NCI-H748 treated with DMSO at 0.1 percent for 48 hours (cell line): ENCODE measurements at places on chromosomes 5 and 9.

DNA sequence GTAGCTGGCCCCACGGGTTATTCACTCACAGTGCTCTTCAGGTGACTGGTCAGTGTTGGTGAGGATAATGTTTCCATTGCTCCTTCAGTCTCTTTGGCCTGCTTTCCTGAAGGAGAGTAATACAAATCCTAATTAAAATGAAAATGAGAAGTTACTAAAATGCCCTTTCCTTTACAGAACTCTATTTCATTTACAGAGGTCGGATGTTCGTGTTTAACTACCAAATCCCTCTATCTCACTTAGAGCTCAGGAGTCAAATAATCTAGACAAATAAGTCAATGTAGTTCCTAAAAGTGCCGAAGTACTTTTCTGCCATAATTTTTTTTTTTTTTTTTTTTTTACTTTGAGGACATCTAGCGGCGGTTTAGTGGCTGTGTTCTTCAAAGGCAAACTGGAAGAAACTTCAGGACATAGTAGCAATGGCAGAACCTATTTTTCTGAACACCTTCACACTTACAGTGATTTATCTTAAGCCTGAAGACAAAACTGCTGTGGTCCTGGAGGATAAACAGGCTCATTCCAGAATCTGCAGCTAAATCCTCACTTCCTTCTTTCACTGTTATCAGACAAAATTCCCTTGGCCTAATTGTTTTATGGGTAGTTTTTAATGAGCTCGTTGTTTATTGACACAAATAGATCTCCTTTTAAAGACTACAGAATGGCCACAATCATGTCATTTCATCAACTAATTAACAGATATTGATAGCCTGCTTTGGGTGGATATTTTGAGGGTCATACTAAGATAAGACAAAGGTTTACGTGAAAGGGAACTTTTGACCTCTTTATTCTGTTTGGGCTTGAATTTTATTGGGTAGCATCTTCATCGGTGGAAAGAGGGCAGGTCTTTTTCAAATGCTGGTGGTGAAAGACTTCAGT is 207.6 kb upstream of the DMRTA1 start:
- DNase-seq, result peak; percentile 5

DNA sequence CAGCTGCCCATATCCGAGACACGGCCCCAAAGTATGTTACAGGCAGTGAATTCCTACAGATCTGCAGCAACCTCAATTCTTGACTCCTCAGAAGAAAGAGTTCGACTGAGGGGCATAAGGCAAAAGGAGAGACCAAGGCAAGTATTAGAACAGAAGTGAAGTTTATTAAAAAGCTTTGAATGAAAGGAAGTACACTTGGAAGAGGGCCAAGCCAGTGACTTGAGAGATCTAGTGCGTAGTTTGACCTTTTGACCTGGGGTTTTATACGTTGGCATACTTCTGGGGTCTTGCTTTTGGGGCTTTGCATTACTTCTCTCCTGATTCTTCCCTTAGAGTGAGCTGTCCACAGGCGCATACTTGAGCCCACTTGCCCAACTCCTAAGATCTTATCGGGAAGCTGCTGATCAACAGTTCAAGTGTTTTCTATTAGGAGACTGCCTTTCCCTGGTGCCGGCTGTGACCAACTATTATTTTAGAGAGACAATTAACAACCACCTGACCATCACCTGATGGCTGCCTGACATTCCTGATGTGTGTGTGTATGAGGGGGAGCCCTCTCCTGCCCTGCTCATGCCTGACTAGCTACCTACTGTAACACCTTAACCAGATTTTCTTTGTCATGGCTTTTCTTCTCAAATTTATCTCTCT is 1.5 kb upstream of the DEPDC1B start:
- no peak for DNase-seq

DNA sequence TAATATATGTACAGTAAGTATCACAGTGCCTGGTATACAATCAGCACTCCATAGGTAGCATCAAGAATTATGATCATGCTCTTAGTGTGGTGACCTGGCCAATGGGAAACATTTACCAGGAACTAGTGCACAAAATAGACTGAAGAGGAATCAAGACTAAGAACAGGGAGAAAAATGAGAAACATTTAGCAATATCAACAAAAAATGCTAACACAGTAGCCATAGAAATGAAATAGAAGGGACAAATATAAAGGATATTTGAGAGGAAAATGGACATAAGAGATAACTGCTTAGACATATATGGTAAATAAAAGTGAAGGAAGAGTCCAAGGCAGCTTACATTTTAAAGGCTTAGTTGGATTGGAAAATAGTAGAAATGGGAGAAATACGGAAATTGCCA is 16.5 kb upstream of the SPATA9 start:
- DNase-seq, result no peak

DNA sequence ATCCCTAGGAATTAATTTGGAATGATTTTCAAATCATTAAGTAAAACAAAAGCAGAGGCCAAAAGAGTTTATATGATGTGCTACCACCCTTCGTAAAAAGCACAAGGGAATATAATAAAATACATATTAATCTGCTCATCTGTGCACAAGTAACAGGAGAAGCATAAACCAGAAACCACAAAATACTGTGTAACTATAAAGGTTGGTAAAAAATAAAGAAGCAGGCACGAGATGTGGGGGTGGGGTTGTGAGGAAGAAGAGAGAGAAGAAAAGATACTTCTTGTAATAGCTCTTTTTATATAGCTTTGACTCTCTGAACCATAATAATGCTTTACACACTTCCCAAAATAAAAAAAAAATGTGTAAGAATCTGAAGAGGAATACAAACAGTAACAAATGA is 214.9 kb upstream of the EFNA5 start:
- DNase-seq, result no peak

DNA sequence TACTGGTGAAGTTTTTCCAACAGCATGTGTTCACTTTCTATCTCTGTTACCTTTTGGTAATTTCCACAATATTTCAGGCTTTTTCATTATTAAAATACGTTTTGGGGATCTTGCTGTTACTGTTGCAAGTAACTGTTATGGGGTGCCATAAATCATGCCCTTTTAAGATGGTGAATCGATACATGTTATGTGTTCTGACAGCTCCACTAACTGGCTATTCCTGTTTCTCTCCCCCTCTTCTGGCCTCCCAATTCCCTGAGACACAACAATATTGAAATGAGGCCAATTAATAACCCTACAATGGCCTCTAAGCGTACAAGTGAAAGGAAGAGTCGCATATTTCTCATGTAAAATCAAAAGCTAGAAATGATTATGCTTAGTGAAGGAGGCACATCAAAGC is 13.1 kb upstream of the MSH3 start:
- no peak for DNase-seq

GRCh38 chr5:31470608-31471007 is 61.3 kb downstream of the DROSHA start:
- DNase-seq, result no peak

- no peak for DNase-seq
Measured at GRCh38 chr9:2492161-2492560, 129.4 kb upstream of the VLDLR start.

GRCh38 chr5:80101993-80102392 is 66.8 kb downstream of the THBS4 start:
- DNase-seq, result no peak

- no peak for DNase-seq
Measured at GRCh38 chr5:76634661-76635060, 11.5 kb upstream of the F2RL2 start.

DNA sequence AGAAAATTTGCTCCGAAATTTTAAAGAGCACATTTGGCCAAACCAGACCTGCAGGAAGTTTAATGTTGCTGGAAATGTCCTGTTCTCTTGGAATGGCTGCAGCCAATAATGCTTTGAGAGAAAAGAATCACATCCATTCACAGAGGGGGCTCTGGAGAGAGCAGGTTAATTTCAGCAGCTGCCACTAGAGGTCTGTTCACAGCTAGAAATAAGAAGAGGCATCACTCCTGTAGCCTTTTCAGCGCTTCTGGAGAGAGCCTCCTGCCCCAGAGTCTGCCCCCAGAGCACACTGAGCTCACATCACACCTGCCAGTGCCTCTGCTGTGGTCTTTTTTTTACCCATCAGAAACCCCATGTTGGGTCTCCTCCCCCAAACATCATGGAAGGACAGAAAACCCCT is 124.8 kb upstream of the RAD23B start:
- peak; percentile 25 for DNase-seq

- peak; percentile 81 for DNase-seq
Measured at GRCh38 chr5:3103262-3103811, 351.9 kb upstream of the IRX2 start.

DNA sequence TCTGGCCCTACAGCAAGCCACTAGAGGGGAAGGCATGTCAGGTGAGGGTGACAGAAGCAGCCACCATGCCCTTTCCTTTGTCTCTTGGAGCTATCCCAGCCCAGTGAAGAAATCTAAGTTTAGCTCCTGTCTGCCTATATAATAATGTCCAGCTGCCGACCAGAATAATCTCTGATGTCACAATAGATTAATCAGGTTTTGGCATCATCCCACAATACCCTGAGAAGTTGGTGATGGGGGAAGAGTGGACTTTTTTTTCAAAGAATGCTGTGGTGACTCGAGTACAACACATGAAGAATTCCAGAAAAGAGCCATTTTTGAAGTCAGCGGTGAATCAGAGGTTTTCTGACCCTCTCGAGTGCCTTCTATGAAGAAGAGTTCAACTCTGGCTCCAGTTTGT is 1.7 kb upstream of the TSLP start:
- no peak for DNase-seq

GRCh38 chr9:82891321-82891720 is 171.6 kb downstream of the RASEF start:
- no peak for DNase-seq

DNA sequence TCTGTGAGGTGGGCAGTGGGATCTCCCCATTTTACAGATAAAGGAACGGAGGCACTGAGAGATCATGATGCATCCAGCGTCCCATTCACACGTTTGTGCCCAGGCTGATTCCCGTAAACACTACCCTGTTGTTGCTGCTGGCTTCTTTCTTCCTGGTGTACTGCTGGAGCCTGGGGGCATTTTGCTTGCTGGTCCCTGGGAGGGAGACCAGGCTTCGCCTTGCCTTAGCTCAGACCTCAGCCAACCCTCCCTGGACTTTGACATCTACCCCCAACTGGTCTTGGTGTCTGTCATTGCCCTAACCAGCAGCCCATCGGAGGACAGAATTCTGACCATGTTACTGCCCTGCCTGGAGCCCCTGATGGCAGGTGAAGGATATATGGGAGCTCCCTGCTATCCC is 82.4 kb downstream of the ZNF618 start:
- DNase-seq, result no peak

GRCh38 chr9:127977009-127977883 is 3.5 kb downstream of the EEIG1 start:
- no peak for DNase-seq

GRCh38 chr5:81014348-81014747 is 54.2 kb downstream of the RASGRF2 start:
- DNase-seq, result no peak

DNA sequence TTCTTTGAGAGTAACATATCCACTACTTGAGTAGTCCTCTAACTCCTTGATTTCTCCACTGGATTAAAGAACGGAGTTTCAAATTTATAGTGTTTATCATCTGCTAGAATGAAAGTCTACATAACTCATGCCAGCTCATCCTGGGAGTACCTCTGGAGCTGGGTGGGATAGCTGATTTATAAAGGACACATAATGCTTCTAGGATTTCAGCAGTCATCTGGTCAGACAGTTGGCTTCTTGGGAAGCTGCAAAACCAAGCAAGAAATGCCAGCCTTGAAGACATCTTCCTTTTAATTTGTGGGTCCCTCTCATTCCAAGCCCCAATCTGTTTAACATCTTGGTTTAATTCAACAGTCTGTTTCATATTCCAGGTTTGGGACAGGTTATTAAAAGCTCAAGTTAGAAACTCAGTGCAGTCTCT is 3.2 kb downstream of the GALNT10 start:
- DNase-seq, result no peak

DNA sequence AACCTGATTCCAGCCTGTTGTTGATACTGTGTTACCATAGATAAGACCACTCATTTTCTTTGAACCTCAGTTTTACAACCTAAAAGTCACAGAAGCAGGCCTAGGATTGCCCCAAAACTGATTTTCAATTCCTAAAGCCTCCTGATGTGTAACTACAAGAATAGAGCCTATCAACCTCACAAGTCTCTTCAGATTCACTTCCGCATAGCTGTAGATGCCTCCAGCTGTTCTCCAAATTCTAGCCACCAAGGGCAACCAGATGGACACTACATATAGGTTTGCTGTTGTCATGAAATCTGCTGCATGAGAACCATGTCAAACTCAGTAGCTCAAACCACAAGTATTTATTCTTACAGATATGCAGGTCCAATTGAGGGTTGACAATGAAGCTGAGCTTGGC is 143.5 kb downstream of the SPATA31D1 start:
- no peak for DNase-seq

GRCh38 chr9:133384736-133385321 is 8.7 kb downstream of the STKLD1 start:
- no peak for DNase-seq

GRCh38 chr9:93948441-93949072 is 6.6 kb downstream of the BARX1 start:
- no peak for DNase-seq

DNA sequence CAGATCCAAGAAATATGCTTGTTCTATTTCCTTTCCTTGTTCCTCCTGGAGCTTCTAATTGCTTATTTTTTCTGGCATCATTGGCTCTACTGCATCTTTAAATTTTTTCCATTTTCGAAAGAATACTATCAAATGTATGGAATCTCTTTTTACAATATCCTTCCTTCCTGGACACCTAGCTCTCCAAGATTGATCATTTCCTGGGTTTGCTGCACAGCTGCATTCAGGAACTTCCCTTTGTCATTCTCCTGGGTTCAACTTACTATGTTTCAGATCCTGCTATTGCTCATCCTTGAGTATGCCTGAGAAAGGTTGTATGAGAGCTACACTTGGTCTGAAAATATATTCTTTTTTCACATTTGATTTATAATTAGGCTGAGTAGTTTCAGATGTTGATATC is 73.7 kb upstream of the ERCC6L2 start:
- DNase-seq, result no peak

DNA sequence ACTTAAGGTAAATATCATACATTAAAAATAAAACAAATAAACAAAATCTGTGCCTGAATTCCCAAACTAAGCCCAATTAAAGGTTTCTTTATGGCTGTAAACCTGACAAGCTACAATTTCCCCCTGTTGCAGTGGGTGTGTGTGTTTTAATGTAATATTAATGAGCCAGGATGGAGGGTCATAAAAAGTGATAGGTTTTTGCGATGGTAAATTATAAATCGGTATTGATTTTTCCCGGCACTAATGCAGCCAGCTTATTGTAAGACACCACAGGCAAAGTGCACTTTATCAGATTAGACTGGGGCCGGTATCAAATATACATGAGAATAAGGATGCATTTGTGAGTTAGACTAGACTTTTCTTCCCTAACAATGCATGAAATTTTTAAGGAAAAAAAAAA is 120.4 kb downstream of the EBF1 start:
- no peak for DNase-seq

DNA sequence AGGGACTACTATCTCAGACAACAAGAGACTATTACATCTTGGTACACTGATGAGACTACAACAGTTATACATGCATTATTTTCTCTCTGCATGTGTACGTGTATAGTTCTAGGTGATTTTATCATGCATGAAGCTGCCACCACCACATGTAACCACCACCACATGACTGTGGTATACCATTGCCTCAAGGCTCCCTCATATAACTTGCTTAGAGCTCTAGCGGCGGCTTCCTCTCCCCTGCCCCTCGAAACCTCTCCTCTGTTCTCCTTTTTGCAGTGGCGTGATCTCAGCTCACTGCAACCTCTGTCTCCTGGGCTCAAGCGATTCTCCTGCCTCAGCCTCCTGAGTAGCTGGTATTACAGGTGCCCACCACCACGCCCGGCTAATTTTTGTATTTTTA is 162.3 kb downstream of the AOPEP start:
- DNase-seq, result no peak
